BJ (cell line): ENCODE measurements at places on chromosomes 1 and 21. TPM values are rescaled to one million over a fixed set of nuclear protein-coding genes. Genes with fewer than 3 reads are reported as not detected.

- DNase-seq: no peak
These were observed 7.6 kb upstream of the CA14 start for GRCh38 chr1:150249936-150250335.

- no peak for DNase-seq
These were observed 12.1 kb upstream of the TAS1R2 start for GRCh38 chr1:18871401-18872070.

- DNase-seq: no peak
These were observed 35.4 kb downstream of the WASF2 start for GRCh38 chr1:27454610-27455009.

GRCh38 chr1:94674876-94675275 lies 133.3 kb upstream of the F3 start:
- DNase-seq: no peak

DNA sequence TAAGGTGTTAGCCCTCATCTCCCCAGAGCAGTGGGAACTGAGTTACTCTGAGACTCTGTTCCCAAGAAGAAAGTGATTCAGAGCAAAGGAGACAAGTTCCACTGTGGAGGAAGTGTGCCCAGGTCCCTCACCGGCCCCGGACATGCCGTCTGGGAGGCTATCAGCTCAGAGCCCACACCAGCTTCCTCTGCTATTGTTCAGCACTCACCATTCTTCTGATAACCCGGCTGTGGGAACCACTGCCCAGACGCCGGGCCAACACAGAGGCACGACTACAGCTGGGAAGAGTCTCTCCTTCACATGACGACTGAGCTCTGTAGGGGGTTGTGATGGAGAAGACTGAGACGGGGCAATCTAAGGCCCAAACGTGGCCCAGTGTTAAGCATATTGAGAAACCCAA lies 34.2 kb upstream of the GJA5 start:
- no peak for DNase-seq

The C8A gene
- polyA plus RNA-seq: not detected in 2 replicates
